ENCODE measurements at places on chromosomes 7 and 10.

DNA sequence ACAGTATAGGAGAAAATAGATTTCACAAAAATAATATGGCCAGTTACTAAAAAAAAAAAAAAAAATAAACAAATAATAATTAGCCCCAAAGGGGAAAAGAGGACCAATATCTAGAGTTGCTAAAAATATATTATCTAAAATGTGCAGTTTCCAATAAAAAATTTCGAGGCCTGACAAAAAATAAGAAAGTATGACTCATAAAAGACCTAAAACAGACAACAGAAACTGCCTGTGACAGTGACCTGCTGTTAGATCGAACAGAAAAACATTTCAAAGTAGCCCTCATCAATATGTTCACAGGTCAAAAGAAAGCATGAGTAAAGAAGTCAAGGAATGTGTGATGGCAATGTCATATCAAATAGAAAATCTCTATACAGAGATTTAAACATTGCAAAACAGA is 11.8 kb upstream of the TSPAN12 start:
- no peak for DNase-seq

GRCh38 chr10:23065181-23065948 is 30.0 kb upstream of the MSRB2 start:
- peak; percentile 51 for DNase-seq

- DNase-seq: peak; percentile 62
These were observed 21.8 kb upstream of the AKR1B1 start for GRCh38 chr7:134480730-134481129.

DNA sequence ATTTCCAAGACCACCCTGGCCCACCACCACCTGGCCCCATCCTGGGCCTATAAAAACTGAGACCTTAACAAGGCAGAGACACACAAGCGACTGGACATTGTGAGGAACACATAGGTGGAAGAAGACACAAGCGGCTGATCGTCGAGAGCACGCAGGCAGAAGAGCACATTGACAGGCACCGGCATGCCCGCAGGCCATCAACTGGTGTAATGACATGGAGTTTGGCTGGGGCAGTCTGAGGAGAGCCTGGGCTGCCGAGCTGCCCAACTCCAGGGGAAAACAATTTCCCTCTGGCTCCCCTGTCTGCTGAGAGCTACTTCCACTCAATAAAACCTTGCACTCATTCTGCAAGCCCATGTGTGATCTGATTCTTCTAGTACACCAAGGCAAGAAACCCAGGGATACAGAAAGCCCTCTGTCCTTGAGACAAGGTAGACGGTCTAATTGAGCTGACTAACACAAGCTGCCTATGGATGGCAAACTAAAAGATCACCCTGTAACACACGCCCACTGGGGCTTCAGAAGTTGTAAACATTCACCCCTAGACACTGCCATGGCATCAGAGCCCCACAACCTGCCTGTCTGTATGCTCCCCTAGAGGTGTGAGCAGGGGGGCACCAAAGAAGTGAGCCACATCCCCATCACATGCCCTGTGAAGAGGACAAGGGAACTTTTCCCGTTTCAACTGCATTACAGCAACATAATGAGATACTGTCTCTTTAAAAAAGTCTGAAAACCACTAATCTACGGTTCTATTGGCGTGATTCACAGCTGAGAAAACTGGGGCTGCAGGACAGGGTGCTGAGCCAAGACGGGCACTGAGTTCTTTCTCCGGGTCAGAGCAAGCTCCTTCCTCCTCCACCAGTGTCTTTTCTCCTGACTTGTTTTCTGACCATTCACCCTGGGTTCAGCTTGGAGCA is 18.5 kb upstream of the TNS3 start:
- DNase-seq: no peak

- no peak for DNase-seq
These were observed 125.2 kb downstream of the AMPH start for GRCh38 chr7:38506004-38506403.

DNA sequence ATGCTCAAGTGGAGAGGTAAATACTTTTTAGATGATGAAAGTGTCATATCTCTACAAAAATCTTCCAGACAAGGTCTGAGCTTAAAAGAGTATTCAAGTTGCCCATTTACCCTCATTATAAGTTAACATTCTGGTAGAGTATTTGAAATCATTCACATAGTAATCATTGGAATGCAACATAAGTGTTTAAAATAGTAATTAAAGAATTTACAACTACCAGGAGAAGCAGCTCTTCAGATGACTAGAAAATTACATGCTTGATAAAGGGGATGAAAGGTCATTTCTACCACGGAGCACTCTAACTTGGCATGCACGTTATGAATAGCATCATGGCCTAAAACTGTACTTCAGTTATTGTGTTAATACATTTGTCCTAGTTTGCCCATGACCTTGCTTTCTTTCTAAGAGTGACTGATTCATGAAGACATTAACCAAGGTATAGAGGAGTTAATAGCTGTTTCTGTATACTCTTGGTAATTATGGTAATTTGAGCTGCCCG is 120.0 kb downstream of the SEMA3E start:
- no peak for DNase-seq

DNA sequence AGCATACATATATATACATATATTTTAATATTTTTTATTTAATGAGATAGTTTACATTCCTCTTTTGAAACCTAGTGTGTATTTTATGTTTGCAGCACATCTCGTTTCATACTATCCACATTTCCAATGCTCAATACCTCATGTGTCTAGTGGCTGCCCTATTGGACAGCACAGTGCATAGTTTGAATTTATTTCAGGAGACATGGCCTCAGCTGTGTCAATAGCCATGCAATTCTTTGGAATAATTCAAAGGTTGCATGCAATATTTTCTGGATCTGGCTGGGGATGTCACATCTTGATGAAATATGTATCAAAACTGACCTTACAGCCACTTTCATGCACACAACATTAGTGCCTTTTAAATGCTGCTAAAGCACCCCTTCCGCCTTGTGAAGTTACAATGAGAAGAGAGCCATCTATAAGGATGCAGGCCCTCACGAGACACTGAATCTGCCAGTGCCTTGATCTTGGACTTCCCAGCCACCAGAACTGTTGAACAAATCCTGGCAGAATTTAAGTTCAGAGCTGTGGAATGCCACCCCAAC is 13.0 kb downstream of the FGFBP3 start:
- no peak for DNase-seq

DNA sequence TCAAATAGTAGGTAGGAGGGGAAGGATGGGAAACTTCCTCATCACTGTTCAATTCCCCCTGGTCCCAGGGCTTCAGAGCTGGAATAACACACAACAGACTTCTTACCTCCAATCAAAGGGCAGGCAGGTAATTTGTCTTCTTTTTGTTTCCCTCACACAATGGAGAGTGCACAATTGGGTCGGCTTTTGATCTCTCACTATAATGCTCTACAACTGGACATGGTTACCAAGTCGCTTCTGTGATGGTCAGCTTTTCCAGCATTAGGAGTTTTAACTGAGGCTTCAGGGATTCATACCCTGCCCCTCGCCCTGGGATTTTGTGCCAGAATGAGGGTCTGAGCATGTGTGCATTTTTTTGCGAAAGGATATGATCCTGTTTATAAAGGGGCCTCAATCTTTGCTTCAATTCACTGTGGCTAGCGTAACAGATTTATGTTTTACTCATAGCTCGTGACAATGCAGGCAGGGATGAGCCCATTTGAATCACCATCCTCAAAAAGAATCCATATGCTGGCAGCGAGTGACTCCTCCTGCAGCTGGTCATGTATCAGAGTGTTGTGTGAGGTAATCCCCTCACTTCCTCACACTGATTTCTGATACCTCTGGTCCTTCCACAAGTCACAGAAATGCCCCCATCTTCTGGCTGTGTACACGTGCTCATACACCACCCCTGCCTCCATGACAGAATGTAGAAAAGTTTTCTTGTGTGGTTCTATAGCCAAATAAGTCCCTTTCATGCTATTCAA is 189.6 kb downstream of the CTTNBP2 start:
- DNase-seq: no peak

- DNase-seq: no peak
These were observed 279.2 kb downstream of the THSD7A start for GRCh38 chr7:11552676-11553296.

GRCh38 chr7:101877882-101878591 is 60.6 kb downstream of the CUX1 start:
- no peak for DNase-seq

DNA sequence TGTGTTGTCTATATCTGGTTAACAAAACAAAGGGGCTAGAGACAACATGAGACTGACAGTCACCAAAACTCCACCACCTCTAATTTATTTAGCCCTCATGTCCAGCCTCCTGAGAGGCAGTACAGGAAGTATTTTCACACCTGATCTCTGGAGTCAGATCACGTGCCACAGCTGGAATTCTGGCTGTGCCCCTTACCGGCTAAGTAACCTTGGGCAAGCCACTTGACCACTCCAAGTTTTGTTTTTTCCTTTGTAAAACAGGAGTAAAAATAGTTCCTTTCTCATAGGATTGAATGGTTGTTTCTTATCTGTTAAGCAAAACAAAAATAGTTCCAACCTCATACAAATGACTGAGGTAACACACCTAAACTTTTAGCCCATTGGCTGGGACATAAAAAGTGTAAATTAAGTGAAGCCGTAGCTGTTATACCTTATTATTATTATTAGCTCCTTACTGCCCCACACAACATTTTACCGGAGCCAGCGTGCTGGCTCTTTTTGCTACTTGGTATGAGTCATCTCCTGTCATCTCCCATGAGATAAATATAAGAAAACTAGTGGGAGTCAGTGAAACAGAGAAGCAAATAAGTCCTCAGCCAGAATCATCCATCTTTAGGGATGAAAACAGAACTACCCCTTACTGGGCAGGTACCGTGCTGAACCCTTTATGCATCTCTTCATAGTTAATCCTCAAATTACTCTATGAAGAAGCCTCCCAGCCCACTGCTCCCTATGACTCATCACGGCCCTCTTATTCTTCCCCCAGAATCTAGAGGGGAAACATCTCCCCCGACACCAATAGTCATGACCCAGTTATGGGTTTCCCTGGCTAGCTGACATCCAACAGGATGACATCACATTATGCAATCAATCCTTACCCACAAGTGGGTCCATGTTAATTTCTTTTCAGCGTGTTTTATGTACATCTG is 44.9 kb downstream of the PPP1R3C start:
- DNase-seq: no peak

- DNase-seq: peak; percentile 94
These were observed at the start of gene KDM7A for GRCh38 chr7:140176811-140177702. Gene KDM7A (minus strand): TSS chr7:140176983. CDS start chr7:140176937, 46 bp downstream.

GRCh38 chr7:139734395-139734794 is 43.4 kb downstream of the HIPK2 start:
- DNase-seq: no peak

GRCh38 chr7:38057829-38058228 is 120.2 kb upstream of the STARD3NL start:
- no peak for DNase-seq

GRCh38 chr7:27189997-27190748 is 5.1 kb upstream of the HOXA11 start:
- DNase-seq: no peak

DNA sequence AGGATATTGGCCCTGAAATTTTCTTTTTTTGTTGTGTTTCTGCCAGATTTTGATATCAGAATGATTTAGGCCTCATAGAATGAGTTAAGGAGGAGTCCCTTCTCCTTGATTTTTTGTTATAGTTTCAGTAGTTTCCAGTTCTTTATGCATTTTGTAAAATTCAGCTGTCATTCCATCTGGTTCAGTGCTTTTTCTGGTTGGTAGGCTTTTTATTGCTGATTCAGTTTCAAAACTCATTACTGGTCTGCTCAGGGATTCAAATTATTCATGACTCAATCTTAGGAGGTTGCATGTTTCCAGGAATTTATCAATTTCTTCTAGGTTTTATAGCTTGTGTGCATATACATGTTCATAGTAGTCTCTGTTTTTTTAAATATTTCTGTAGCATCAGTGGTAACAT is 10.1 kb upstream of the TMEM196 start:
- DNase-seq: no peak

- no peak for DNase-seq
These were observed 92.4 kb downstream of the PTPRN2 start for GRCh38 chr7:158495216-158495615.

GRCh38 chr10:13053794-13054462 is 46.0 kb upstream of the OPTN start:
- peak; percentile 63 for DNase-seq

DNA sequence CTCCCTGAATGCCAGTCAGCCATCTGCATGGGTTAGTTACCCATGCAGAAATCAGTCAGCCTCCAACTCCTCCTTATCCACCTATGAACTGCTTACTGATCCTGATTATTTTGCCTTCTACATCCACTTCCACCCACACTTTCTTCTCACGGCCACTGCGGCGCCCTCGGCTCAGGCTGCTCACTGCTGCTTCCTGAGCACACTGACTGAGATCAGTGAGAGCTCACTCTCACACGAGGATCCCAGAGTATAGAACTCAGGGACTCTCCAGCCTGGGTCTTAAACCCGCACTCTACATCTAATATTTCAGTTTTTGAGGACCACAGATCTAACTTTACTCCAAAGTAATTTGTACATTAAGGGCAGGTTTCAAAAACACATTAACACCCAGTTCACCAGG is 64.4 kb downstream of the GRB10 start:
- DNase-seq: no peak

DNA sequence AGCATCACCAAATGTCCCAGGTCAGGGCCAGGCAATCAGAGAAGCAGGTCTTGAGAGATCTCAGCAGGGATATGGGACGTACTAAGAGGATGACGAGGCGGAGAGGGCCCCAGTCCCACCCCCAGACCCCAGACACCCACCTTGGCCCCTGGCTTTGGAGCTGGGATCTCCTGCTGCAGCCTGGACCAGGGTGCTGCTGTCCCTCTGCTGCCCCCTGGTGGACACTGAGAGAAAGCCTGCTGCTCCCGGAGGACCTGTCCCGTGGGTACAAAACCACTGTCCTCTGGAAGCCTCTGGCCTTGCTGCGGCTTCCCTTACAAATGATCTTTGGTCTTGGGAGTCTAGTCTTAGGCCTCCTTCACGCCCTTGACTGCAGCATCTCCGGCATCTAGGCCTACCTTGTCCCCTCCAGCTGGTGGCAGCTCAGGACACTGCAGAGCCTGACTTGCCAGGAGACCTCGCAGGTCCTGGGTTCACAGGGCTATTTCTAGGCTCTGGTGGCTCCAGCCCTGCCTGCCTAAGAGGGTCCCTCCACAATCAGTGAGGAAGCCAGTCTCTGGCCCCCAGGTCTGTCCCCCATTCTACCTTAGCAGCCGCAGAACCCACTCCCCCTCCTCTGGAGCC is 97.1 kb downstream of the RGS10 start:
- DNase-seq: peak; percentile 93

- no peak for DNase-seq
These were observed 83.4 kb downstream of the VOPP1 start for GRCh38 chr7:55488804-55489340.

GRCh38 chr7:44580945-44581878 is 819 bp downstream of the TMED4 start:
- no peak for DNase-seq

- no peak for DNase-seq
These were observed 177.7 kb downstream of the SLC25A13 start for GRCh38 chr7:96144260-96144526.

Data from iPS-NIHi11 (cell line).